HepG2 (cell line): ENCODE measurements at places on chromosomes 4 and X. TPM values are rescaled to one million over a fixed set of nuclear protein-coding genes. Genes with fewer than 3 reads are reported as not detected.

- no peak for DNase-seq
These were observed 11.5 kb upstream of the FGG start for GRCh38 chr4:154623995-154624394.

- peak; percentile 28 for DNase-seq
These were observed 22.5 kb downstream of the MID1 start for GRCh38 chrX:10597871-10598270.

- no peak for DNase-seq
These were observed 71.3 kb upstream of the ANKRD50 start for GRCh38 chr4:124783847-124784246.

- peak; percentile 34 for DNase-seq
These were observed 59.4 kb downstream of the POLR2B start for GRCh38 chr4:57037982-57038604.

DNA sequence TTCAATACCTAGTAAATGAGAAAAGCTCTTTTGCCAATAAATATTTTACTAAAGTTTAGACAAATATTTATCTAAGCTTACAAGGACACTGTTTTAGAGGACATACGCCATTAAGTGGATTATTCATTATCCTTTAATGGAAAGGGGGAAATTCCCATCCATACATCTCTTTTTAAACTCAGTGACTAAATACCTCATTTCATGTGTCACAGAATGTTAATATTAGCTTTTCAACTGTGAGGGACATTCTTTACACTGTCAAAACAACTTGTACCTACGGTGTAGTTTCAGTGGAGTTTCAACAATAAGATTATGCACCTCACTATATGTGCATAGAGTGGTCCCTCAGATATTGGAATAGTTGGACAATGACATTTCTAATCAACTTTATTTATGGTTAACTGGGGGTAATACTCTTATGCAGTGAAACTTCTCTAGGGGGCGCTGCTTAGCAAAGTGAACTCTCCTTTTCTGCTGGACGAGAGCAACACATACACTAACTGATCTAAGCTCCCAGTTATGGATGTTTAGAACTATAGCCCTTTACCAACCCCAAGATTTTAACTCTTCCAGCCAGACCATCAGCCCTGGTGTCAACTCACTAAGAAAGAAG, 9.7 kb downstream of the HS6ST2 start:
- no peak for DNase-seq

Gene RAB33A
- polyA plus RNA-seq: 0.18 and 0.26 TPM in 2 replicates

DNA sequence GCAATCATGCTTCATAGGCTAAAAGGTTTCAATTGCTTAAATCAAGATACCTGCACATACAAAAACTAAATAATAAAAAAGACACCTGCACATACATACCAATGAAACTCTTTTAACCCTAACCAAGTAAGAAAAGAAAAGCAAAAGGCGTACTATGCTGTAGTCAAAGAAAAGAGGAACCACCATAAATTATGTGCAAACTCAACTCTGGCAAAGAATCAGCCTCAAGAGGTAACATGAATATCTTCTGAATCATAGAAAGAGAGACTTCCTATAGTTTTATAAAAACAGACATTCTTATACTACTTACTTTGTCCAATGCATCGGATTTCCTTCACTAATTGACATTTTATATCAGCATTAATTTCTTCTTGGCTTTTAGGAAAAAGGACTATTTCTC, 29.3 kb downstream of the MMGT1 start:
- DNase-seq: no peak

Gene CORIN
- 1.2 TPM in 2 replicates for polyA plus RNA-seq

GRCh38 chr4:168735735-168736134, 238.9 kb downstream of the PALLD start:
- DNase-seq: no peak

GRCh38 chr4:151951671-151952050, 190.9 kb upstream of the GATB start:
- no peak for DNase-seq

DNA sequence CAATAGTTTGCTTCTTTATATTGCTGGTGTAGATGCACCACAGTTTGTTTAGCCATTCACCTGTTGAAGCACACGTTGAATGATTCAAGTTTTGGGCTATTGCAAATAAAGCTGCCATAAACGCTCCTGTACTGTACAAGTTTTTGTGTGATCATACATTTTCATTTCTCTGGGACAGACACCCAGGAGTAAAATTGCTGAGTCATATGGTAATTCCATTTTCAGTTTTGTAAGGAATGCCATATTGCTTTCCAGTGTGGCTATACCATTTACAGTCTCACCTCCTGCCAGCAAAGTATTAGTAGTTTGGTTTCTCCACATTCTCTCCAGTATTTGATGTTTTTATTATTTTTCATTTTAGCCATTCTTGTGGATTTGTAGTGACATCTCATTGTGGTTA, 32.0 kb upstream of the CAPN6 start:
- DNase-seq: no peak

DNA sequence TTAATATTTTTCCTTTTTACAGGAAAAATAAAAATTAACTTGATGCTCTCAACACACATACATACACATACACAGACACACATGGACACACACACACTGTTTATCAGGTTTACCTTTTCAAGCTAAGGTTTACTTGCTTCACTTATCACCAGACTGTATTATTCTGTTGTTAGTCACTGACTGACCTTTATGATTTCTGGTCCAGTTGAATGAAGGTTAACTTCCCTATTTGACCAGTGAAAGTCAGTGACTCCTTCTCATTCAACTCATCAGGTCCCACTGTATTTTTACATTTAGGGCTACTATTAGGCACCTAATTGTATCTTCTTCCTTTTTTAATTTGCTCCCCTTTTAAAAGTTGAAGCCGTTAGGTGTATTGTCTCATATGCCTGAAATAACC, 16.0 kb downstream of the DIAPH2 start:
- DNase-seq: no peak

Gene TMPRSS11A
- not detected in 2 replicates for polyA plus RNA-seq

DNA sequence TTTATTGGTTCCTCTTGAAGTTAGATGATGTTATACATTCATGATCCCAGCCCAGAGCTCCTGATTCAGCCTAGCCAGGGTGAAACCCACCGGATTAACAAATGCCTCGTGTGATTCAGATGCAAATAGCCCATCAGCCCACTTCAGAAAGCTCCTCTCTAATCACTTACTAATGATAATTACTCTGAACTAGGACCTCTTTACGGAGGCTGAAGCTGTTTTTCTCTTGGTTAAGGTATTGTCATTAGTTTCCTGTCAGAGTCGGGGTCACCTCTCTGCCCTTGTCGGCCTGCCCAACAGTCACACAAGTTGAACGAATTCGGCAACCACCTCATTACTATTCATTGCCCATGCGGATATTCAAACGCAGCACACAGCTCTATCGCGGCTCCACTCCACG, 36.6 kb downstream of the ZFP42 start:
- no peak for DNase-seq
